ENCODE measurements at places on chromosomes 12 and 14.

DNA sequence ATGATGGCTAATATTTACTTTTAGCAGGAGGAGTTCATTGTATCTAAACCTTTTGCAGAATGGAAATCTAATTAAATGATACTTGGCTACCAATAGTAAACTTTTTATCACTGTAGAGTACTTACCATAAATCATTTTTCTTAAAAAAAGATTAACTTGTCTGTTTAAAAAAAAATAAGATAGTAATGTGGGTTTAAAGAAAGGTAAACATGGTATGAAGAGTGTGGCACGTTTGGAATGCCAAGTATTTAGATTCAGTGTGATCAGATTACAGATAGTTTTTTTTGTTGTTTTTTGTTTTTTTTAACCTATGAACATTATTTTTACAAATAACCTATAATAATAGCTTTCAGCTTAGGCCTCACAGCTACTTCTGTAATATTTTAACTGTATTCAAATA is 25.8 kb downstream of the KTN1 start:
- H3K27me3 ChIP-seq: no peaks in the 10 kb centered on the region
- peaks cover 5% of the 10 kb centered on the region for H3K36me3 ChIP-seq
- DNase-seq: no peak

DNA sequence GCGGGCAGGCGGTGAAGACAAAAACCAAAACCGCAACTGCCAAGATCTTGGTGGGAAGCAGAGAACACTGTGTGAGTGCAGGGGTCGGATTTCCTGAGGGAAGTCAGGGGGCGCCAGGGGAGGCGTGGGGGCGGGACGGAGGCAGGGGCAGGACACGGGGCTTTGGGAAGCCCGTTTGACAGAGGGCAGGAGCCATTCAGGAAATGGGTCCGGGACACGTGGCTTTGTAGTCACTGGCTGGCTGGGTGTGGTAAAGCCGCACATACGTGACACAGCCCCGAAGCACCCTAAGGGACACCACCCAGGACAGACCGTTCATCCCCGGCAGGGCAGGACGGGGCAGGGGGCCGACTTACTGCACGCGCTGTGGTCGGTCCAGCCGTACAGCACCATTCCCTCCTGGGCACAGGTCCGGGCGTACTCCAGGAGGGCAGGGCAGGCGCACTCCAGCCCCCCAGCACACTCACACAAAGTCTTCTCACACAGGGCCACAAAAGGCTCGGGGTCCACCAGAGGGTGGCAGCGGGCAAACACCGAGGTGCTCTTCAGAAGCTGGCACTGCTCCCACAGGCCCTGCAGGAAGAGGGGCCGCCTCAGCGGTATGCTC is 49.4 kb downstream of the VWF start:
- no peak overlapping the region for H3K27ac ChIP-seq
- H3K4me1 ChIP-seq: peaks cover 11% of the 10 kb centered on the region
- DNase-seq: no peak
- no peaks in the 10 kb centered on the region for H3K36me3 ChIP-seq
- peak overlapping the region; percentile 78 for H3K4me3 ChIP-seq

GRCh38 chr12:22729957-22730443 is 105.0 kb downstream of the ETNK1 start:
- no peaks in the 10 kb centered on the region for H3K4me1 ChIP-seq

DNA sequence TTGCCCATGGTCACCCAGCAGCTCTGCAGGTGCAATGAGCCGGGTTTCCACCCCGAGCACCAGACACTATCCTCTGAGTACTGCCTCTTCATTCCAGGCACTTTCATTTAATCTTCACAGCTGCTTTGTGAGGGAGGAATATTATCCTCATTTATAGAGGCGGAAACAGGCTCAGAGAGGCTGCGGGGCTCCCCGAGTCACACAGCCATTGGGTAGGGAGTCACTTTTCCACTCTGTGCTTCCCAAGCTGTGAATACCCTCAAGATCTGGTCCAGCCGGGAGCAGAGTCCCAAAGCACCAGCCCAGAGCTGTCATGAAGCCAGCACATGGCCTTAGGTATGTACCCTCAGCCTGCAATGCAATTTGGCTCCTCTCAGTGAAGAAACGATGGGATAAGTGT is 51.7 kb upstream of the RIN3 start:
- peaks cover under 1% of the 10 kb centered on the region for H3K36me3 ChIP-seq
- H3K4me1 ChIP-seq: peaks cover 3% of the 10 kb centered on the region
- H3K27ac ChIP-seq: no peak overlapping the region
- no peak for DNase-seq
- peaks cover 11% of the 10 kb centered on the region for H3K27me3 ChIP-seq

GRCh38 chr14:104370256-104370870 is 209.2 kb upstream of the C14orf180 start:
- peaks cover 3% of the 10 kb centered on the region for H3K4me1 ChIP-seq
- DNase-seq: no peak
- H3K36me3 ChIP-seq: no peaks in the 10 kb centered on the region
- peaks cover 12% of the 10 kb centered on the region for H3K27me3 ChIP-seq
- H3K4me3 ChIP-seq: no peak overlapping the region
- H3K27ac ChIP-seq: no peak overlapping the region

DNA sequence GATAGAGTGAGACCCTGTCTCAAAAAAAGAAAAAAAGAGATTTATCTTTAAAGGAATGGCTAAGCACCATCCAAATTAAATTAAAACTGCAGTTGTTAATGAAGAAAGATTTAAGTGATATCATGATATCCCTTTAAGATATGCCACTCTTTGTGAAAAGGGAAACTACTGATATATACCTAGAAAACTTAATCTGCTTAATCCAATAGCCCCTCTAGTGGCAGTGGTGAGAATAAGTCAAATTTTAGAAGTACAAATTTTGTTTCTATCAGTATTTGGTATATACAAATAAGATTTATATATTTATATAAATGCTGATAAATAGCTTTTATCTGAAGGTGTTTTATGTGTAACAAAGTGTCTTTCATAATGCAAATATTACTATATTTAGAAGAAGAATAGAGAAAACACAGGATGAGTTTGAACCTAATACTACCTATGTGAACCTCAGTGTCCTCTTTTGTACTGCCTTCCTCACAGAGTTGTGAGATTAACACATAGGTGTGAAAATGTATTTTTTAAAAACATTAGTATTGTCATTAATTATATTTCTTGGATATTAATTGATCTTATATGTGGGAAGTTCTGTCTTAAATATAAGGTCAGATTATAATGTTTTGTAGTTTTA is 51.4 kb upstream of the GARIN2 start:
- peaks cover 13% of the 10 kb centered on the region for H3K36me3 ChIP-seq
- no peak overlapping the region for H3K4me3 ChIP-seq
- no peak overlapping the region for H3K27ac ChIP-seq
- peaks cover 5% of the 10 kb centered on the region for H3K4me1 ChIP-seq

DNA sequence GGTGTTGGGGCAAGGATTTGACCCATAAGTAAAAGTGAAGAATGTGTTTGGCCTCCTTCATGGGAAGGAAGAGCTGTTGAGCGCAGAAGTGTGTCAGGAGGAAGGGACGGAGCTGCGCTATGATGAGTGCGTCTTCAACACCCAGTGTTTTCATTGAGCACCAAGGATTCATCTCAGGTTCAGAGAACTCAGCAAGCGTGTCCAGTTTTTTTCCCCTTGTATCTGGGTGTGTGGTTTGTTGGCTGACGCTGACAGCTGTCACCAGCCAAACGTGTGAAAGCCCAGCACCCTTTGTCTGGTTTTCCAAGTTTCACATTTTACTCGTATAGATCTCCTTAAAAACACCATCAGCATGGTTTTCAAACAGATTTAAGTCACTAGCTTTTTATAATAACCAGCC is 12.3 kb downstream of the EP400 start:
- H3K4me1 ChIP-seq: peaks cover 31% of the 10 kb centered on the region
- DNase-seq: no peak
- H3K4me3 ChIP-seq: no peak overlapping the region
- H3K27me3 ChIP-seq: no peaks in the 10 kb centered on the region

DNA sequence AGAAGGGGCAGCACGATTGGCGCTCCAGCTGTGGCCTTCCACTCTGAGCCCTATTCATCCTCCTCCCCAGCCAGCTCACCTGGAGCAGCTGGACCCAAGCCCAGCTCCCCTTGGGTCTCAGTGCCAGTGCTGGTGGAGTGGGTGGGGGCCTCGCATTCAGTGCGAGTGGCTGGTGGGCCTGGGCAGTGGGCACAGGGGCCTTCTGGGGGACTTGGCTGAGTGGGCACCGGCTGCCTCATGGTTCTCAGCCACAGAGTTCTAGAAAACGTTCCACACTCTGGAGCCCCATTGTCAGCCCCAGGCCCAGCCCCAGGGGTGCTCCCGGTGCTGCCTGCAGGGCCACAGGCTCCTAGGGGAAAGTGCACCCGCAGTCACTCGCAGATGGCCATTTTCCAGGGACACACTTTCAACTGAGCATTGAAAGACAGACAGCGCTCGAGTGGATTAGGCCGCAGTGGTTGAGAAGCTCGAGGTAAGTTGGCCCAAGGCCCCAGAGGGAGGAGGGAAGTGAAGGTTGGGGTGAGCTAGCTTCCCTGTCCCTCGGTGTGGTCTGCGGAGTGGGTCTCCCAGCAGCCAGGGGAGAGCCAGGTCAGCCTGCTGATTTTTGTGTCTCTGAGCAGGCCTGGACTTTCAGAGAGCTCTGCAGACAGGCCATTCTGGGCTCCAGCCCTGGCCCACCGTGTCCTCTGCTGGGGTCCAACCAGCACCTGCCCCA is 3.8 kb downstream of the CLBA1 start:
- H3K27ac ChIP-seq: no peak overlapping the region
- DNase-seq: no peak
- H3K27me3 ChIP-seq: peaks cover 3% of the 10 kb centered on the region
- H3K36me3 ChIP-seq: peaks cover 2% of the 10 kb centered on the region
- H3K4me1 ChIP-seq: peaks cover 9% of the 10 kb centered on the region
- H3K4me3 ChIP-seq: no peak overlapping the region

DNA sequence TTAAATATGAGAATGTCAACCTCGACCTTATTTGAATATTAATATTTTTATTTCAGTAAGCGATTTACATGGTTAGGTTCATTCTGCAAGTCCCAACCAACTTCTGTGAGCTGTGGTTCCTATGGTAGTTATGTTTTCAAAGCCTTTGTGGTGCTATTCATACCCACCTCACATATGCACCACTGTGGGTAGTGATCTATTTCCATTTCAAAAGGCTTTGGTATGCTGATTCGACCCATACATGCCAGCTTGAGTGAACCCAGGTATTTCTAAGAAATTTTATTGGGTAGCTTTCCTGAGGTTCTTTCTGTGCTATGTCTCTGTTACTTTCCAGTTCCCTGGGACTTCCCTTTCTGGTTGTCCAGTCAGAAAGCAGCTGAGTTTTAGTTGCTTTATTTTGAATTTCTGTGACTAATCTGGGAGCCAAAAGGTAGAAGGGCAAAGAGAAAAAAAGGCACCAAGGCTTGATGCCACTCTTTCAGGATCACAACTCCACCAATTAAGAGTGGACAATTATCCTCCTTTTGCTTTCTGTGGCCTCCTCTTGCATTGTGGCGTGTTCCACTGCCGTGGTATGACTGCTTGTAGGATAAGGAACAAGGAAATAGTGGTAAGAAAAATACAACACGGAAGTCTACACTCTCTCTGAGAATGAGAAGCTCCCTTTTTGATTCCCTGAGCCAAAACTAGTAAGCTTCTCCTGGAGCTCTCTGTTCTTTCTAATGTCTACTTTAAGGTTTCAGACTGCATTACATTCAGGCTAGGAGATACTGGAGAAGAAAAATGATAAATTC is 729.1 kb downstream of the NOVA1 start:
- H3K36me3 ChIP-seq: no peaks in the 10 kb centered on the region
- no peaks in the 10 kb centered on the region for H3K4me1 ChIP-seq
- no peak overlapping the region for H3K27ac ChIP-seq

DNA sequence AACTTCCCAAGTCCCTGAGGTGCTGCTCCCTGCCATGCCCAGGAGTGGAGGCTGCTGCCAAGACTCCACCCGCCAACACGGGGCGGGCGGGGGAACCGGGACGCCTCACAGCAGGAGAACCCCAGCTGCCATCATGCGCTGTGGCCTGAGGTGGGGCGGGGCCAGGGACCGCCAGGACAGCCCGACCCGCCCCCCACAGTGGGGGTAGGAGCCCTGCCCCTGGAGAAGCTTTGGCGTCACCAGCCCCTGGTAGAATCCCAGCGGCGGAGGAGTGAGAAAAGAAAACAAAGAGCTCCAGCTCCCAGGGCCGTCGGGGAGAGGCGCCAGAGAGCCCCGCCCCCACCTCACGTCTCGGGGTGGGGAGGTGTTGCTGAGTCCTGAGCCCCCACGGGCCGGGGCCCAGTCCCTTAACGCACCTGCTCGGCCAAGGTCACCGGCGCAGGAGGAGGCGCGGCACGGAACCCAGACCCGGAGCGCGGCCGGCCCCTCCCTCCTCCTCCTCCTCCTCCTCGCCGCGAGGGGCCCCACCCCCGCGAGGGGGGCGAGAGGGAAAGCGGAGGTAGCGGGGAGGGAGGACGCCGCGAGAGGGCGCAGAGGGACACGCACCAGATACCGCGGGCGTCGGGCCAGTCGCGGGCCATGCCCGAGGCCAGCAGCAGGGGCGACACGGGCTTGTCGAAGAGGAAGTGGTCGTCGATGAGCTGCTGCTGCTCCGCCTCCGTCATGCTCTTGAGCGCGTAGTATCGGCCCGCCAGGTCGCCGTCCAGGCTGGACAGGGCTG is 1.8 kb downstream of the CKB start:
- H3K27ac ChIP-seq: no peak overlapping the region
- H3K27me3 ChIP-seq: peaks cover 6% of the 10 kb centered on the region
- H3K4me1 ChIP-seq: peaks cover 2% of the 10 kb centered on the region

GRCh38 chr14:31070431-31070830 is 44.3 kb upstream of the STRN3 start:
- H3K27ac ChIP-seq: no peak overlapping the region
- H3K36me3 ChIP-seq: peaks cover 21% of the 10 kb centered on the region
- no peaks in the 10 kb centered on the region for H3K4me1 ChIP-seq
- H3K4me3 ChIP-seq: no peak overlapping the region
- DNase-seq: no peak

- H3K4me1 ChIP-seq: no peaks in the 10 kb centered on the region
- no peak for DNase-seq
- H3K36me3 ChIP-seq: no peaks in the 10 kb centered on the region
- H3K4me3 ChIP-seq: no peak overlapping the region
- H3K27ac ChIP-seq: no peak overlapping the region
- peaks cover 2% of the 10 kb centered on the region for H3K27me3 ChIP-seq
These were observed 408.9 kb downstream of the NAV3 start for GRCh38 chr12:78239544-78239943.
